ENCODE measurements at places on chromosomes 1 and 21.

GRCh38 chr1:212696721-212697331 is 2.8 kb downstream of the BATF3 start:
- no peak for DNase-seq

- DNase-seq: no peak
Observed at GRCh38 chr1:108079440-108080025, 114.6 kb upstream of the VAV3 start.

GRCh38 chr1:188140958-188141357 is 1312.2 kb downstream of the PLA2G4A start:
- DNase-seq: no peak

- no peak for DNase-seq
Observed at GRCh38 chr1:64838486-64838885, 93.6 kb downstream of the RAVER2 start.

GRCh38 chr1:19390901-19391595 is 78.9 kb downstream of the SLC66A1 start:
- peak; percentile 13 for DNase-seq

GRCh38 chr1:240820816-240821215 is 208.9 kb upstream of the GREM2 start:
- no peak for DNase-seq

DNA sequence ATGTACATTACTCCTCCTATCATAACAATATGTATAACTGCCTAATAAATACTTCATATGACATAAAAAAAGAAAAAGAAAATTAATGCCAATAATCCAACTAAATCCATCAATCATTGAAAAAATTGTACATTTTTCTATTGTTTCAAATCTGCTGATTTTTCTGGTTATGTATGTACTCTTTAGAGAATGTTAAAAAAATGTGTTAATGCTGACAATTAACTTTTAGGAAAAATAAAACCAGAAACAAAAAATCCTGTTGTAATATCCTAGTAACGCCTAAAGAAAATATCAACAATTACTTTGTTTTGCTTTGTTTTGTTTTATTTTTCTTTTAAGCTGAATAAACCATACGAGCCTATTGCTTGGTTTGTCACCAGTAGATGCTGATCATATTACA is 213.9 kb upstream of the USP25 start:
- no peak for DNase-seq

GRCh38 chr1:109116286-109116685 is 2.4 kb downstream of the ELAPOR1 start:
- DNase-seq: no peak

DNA sequence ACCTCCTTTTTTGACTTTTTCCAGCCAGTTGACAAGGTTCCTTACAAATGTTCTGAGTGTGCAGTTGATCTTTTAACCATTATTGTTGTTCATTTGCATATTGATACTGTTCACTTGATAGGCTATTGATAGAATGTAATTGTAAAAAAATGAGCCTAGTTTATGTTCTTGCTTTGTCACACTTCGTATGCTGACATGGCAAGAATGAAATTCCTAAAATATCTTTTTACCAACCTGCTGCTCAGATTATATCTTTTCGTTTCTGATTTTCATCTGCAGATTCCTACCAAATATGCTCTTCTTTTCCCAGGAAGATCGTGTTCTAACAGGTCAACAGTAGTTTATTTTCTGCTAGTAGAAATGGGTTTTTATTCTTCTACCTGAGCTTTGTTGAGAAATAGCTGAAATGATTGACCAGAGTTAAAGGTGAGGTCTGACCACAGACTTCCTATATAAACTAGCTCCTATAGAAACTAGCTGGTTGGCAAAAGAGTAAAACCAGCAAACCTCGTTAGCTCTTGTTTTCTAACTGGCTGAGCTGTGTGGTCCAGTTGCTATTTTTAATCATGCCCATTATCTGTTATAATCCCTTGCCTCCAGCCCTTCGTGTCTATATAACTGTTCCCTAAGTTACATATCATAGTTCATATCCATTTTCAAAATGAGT is 174.8 kb downstream of the HS2ST1 start:
- no peak for DNase-seq

GRCh38 chr1:222787729-222788128 is 27.1 kb upstream of the DISP1 start:
- no peak for DNase-seq

DNA sequence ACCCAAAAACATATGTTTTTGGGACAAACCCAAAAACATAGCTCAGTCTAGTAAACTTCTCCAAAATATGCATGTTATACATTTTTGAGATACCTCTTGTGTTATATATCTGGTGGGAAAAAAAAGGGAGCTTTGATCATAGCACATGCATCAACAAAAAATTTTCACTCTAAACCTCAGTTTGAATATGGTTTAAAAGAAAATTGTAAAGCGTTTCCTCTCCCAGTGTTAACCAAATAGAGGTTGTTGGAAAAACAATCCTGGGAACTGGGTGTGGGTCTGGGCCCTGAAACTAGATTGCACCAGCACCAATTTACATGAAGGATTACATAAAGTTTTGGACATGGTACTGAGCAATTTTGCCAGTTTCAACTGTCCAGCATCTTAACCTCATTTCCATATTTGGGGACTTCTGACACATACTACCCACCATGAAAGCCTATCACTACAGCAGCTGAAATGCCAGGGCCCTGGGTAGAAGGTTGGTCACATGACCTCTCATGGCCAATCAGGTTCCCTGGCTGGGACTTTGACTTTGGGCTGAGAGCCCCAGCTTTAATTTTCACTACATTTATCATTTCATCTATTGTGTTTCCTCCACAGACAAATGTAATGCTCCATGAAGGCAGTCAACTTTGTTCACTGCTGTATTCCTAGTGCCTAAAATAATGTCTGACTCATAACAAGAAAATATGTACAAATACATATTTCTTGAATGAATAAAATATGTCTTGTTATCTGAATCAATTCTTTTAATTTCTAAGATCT is 150.7 kb downstream of the SETD4 start:
- DNase-seq: no peak

DNA sequence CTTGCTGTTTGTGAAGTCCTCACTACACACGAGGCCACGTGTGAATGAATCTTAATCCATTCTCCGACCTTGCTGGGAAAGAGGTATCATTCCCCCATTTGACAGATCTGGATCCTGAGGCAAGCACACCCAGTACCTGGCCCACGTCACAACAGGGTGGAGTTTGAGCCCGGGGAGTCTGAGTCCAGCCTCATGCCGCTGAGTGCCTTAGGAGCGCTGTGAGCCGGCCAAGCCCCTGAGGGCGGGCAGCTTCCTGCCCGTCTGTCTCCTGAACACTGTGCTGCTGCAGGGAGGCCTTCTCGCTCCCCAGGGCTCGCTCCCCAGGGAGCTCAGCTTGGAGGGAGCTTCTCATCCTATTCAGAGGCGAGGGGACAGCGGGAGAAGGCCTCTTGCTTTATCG is 29.7 kb downstream of the SLC45A1 start:
- no peak for DNase-seq

DNA sequence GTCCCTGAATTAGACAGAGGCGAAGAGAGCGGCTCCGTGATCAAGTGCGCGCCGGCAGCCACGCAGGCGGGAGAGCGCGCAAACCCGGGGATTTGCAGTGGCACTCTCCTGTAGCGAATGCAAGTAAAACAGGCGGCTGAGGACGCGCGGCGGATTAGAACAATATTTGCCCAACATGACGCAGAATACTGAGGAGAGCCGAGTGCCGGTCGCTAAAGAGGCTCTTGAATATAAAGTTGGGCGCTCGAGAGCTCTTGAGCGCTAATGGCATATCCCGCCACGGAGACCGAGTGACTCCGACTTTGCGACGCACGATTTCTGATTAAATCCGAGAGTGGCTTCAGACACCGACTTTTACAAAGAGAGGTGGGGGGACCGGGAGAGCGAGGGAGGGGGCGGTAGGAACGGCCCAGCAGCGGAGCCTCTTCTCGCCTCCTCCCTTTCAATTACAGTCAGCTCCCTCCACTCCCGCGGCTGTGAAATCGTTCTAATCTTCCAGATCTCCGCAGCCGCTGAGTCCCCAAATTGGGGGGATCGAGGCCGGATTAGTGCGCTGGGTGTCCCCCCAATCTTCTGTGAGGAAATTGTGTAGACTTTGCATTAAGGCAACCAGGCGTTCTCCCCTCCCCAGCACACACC is 2.3 kb downstream of the PAX7 start:
- DNase-seq: no peak

GRCh38 chr1:10730985-10731384 is 65.5 kb downstream of the CASZ1 start:
- DNase-seq: no peak

DNA sequence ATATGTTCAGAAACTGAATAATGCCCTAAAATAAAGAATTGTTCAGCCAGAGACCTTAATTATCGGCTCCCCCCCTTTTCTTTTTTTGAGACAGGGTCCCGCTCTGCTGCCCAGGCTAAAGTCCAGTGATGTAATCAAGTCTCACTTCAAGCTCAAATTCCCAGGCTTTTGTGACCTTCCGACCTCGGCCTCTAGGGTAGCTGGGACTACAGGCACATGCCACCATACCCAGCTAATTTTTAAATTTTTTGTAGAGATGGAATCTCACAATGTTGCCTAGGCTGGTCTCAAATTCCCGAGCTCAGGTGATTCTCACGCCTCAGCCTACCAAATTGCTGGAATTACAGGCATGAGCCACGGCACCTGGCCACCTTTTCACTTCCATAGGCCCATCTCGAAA is 26.5 kb downstream of the TMCO1 start:
- DNase-seq: no peak

GRCh38 chr1:202193614-202194327 is at the start of gene LGR6:
TSS of gene LGR6 (plus strand) at chr1:202193799. CDS start at chr1:202193990, 191 bp downstream.
- no peak for DNase-seq

DNA sequence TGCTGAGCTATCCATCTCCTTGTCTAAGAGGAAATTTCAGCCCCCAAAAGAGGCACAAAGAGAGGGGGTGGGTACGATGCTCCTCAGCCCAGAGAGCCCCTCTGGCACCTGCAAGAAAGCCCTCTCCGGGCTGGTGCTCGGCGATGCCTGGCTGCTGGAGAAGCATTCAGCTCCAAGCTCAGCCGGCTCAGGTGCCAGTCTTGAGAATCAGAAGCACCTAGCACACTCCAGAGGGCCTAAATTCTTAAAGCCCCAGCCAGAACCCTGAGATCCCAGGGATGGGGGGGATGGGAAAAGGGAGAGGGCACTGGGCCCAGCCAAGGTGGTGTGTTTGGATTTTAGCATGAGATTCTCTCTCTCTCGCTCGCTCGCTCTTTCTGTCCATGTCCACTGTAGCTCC is 2.9 kb downstream of the GRIK3 start:
- no peak for DNase-seq

DNA sequence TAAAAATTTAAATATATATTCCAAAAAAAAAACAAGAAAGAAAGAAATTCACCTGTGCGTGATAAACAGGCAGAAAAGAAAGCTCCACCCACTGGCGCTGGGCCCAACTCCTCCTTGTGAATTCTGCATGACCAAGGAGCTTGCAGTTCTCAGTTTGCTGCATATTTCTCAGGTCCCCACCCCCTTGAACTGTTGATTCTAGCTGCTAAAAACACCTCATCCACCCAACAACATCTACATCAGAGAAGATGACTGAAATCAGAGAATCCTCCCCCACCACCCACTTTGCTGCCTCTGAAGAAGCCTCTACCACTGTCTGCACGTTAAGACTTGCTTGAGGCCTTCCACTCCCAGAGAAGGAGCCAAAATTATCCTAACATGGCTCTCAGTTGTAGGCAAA is 104.8 kb downstream of the RGS2 start:
- no peak for DNase-seq

- no peak for DNase-seq
Observed at GRCh38 chr1:181816608-181817007, 244.9 kb downstream of the ZNF648 start.

DNA sequence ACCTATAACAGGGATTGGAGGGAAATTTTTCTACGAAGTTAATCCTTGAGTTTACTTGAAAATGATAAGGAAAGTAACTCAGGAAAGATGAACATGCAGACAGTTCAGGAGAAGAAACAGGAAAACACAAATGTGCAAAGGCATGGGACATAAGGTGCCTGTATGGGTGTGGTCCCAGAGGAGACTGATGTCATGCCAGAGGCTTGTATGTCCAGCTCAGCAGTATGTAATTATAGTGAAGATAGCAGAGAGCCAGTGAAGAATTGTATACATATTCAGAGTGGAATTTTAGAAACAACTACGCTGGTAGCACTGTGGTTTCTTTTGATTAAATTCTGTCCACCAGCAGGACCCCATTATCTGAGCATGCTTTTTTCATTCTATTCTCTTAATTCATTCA is 179.5 kb downstream of the LRRC7 start:
- no peak for DNase-seq

- no peak for DNase-seq
Observed at GRCh38 chr1:212451416-212452322, 18.9 kb downstream of the NENF start.

DNA sequence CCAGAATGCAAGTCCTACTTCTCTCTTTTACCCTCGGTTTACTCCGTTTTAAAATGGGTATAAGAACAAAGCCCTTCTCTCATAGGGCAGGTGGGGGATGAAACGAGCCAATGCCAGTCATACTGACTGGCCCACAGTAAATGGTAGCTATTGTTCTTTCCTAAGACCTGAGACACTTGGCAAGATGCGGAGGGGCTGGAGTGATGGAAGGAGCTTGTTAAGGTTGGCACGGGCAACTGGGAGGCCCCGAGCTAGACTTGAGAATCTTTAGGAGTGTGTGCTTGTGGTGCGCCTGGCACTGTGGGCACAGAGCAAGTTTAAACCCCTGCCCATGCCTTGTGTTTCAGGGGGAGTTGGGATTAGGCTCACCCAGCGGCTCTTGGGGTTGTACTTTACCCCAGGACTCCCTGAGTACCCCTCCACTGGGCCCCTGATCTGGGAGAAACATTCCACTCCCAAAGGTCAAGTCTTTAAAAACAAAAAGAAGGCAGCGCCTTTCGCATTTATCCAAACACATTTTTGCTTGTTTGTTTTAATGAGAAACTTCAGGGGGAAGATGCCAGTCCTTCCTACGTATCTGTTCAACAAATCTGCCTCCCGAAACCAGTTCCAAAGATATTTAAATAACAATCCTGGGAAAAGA is 240.6 kb upstream of the TMEM51 start:
- DNase-seq: no peak

DNA sequence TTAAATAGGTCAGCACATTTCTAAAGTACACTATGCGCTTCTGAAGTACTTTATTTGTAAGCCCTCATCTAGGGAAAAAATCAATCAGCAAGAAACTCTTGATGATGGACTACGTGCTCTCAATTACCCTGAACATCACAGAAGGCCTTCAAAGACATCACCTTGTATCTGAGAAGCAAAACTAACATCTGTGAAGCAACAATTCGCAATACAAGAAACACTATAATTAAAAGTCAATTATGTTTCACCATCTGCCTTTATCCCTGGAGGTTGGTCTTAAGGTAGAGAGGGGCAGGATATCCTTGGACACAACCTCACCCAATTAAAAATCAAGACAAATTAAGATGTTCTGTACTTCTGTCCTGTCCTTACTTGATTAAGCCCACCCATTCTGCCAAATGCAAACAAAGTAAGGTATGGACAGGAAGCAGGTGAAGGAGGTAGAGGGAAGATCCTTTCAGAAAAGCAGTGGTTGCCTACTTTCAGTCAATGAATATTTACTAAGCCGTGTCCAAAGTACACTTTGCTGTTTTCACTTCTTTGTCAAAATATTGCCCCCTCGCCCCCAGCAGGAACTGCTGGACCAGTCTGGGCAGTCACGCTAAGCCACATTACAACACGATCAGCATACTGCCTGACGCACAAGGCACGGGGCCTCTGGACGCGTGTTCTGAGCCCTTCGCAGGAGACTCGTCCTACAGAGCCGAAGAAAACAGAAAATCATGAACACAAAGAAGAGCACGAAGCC is 887 bp downstream of the SLC19A2 start:
- no peak for DNase-seq

Measured in stimulated activated CD8-positive, alpha-beta memory T cell treated with anti-CD3 and anti-CD28 coated beads, Interleukin-4, amount 100 ng/mL, for 1 hour (primary cell).